ENCODE measurements at places on chromosomes 4 and X.

DNA sequence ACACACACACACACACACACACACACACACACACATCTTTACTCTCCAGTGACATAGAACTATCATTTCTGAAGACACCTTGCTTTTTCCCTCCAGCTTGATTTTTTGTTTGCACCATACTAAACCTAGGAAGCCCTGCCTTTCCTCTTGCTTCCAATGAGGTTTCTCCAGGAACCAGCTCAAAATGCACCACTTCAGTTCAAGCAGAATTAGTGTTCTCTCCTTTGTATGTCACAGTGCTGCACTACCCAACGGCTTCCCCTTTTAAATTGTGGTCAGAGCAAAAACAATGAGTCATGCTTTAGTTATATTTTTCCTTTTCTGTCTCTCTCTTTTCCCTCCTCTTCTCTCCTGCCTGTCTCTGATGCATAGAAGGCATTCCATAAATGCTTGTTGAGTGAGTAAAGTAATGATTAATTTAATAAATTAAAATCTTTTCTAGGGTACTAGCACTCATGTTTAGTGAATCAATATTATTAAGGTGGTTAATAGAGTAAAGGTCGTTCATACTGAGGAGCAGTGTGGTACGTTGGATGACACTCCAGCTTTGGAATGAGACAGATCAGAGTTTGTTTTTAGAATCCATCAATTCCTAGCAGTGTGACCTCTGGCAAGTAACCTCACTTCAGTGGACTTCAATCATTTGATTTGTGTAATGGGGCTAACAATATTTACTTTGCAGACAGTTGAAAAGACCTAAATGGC, 5.9 kb downstream of the RTL3 start:
- DNase-seq: no peak

- no peak for DNase-seq
Measured at GRCh38 chrX:129782706-129783105, 3.0 kb downstream of the SASH3 start.

GRCh38 chrX:70132224-70132623, 1.0 kb upstream of the IGBP1 start:
- no peak for DNase-seq

GRCh38 chrX:12378253-12378652, 240.0 kb downstream of the FRMPD4 start:
- DNase-seq: peak; percentile 2

DNA sequence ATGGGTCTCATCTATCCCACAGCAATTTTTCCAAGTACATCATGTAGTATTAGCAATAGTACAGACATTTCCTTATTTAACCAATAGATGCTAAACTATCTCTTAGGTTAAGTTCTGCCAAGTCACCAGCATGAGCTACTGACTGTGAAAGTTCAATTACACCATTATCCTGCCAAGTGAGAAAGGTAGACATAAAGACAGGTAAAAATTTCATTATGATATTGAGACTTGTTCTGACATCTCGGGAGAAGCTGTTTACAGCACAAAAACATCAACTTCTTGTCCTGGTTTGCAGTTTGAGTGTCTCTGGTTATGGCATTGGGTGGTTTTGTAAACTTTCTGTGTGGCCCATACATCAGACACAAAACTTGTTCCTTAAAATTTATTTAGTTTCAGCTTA, 622.4 kb upstream of the PCDH10 start:
- no peak for DNase-seq

DNA sequence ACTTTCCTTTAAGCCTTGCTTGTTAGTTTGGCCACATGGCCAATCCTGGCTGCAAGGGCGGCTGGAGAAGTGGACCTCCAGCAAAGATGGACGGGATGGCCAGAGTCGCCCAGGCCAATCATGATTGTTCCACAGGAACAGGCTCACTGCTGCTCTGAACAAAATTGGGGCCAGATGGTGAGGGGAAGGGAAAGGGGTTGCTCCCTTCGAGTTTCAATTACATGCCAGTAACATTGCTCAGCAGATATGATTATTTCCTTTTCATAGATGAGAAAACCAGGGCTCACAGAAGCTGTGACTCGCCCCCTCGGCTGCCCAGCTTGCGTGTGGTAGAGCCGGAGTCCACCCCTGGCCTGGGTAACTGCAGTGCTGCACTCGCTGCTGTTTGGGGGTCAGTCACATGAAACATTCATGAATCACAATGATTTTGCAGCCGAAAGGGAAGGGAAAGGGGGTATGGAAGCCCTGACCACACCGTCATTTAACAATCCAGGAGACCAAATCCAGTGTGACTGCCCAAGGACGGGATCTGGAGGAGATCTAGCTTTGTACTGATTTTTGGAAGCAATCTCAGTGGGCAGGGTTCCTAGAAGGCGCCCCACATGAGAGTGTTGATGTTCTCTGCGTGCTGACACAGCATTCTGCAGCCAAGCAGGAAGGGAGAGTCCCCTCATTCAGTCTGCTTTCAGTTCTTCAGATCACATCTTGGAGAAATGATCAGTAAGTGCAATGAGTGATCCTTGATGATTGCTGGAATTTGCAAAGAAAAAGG, 77.3 kb upstream of the MSX1 start:
- DNase-seq: no peak
